Hematopoietic multipotent progenitor cell treated with erythropoietin and hydrocortisone succinate and interleukin-3 and kit ligand, for 8 days (in vitro differentiated cells): ENCODE measurements at places on chromosomes 11 and 22.
A peak's percentile ranks its signal among the peaks of the same experiment; 100 is the strongest.

DNA sequence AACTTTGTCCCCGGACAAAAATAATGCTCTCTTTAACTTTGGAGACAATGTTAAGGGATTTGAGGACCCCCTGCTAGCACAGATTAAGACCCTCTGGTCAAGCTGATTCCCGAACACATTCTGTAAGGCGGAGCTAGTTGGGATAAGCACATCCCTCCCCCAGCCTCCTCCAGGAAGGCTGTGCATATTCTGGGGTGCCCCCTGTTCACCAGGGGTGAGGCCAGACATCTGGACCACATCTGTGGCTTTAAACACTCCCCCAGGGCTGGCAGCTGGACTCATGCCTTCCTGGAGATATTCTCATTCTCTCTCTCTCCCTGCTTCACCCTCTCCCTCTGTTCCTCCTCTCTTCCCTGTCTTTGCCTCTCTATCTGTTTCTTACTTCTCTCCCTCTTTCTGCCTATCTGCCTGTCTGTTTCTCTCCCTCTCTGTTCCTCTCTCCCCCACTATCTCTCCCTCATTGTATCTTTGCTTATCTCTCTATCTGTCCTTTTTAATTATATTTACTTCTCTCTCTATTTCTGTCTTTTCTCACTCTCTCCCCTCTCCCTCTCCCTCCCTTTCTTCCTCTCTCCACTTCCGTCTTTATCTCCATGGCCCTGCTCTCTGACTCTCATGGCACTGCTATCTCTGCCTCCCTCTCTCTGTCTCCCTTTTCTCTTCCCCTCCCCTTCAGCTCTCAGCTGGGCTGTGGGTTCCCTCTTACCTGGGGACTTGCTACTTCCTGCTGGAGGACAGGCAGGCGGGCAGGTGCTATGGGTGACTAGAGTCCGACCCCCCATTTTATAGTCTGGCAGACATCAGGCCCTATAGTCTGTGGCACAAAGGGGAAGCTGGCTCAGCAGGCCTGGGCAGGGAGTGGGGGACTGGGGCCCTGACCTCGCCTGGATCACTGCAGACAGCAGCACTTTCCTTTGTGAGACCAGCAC is at the start of gene CRYBB1:
Gene CRYBB1 (minus strand): TSS at position 757 of the 929 bp plus-strand sequence. CDS start 1,708 bp downstream, outside the sequence.
- DNase-seq = peak; percentile 76

DNA sequence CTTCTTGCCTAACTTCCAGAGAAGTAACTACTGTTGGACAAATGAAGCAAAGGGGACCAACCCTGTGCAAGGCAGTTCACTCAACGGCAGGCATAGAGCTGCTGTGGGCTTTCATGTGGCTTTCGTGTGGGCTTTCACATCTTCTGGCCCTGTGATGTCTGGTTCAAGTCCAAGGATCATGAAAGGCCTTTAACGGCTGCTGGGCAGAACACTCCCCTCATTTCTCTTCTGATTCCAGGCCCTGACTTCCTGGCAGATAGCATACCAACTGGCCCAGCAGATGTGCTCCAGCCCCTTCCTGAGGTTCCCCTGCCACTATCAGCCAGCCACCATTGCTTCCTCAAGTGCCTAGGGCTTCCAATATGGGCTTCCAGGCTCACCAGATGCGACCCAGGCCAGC is 28.7 kb upstream of the CTR9 start:
- DNase-seq = peak; percentile 30

DNA sequence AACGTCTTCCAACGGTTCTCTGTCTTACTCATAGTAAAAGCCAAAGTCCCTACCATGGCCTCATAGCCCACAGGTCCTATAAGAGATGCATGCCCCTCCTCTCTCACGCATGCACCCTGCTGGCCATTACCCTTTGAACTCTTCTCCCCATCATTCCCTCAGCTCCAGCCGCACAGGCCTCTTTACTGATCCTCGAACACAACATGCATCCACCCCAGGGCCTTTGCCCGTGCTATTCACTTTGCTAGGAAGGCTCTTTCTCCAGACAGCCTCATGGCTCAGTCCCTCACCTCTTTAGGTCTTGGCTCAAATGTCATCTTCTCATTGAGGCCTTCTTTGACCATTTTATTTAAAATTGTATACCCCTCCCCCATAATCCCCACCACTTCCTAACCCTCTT is 7.5 kb downstream of the AP1B1 start:
- no peak for DNase-seq

DNA sequence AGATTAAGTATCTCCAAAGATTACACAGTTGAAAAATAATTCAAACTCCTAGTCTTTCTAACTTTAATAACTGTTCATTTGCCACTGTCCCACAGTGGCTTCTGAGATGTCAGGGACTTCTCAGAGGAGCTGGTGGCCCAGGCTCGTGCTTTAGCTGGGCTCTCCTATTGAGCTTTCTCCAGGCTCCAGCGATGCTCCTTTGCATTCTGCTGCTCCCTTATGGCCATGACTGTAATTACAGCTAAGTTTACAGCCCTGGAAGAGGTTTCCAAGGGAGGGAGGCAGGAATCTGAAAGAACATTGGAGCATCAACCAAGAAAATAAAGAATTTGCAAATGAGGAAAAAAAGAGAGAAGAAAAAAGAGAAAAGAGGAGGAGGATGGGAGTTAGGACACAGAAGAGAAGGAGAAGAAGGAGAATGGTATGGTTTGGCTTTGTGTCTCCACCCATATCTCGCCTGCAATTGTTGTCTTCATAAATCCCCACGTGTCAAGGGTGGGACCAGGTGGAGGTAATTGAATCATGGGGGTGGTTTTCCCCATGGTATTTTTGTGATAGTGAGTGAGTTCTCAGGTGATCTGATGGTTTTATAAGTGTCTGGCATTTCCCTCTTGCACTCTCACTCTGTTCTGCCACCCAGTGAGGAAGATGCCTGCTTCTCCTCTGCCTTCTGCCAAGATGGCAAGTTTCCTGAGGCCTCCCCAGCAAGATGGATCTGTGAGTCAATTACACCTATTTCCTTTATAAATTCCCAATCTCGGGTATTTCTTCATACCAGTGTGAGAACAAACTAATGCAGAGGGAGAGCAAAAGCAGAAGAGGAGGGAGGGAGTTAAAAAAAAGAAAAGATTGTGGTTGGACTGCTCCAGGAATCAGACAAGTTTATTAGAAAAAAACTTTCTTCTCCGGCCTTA is 857.0 kb downstream of the KCNA4 start:
- DNase-seq = peak; percentile 22

GRCh38 chr11:17063171-17064002 is 14.1 kb downstream of the RPS13 start:
- peak; percentile 51 for DNase-seq

DNA sequence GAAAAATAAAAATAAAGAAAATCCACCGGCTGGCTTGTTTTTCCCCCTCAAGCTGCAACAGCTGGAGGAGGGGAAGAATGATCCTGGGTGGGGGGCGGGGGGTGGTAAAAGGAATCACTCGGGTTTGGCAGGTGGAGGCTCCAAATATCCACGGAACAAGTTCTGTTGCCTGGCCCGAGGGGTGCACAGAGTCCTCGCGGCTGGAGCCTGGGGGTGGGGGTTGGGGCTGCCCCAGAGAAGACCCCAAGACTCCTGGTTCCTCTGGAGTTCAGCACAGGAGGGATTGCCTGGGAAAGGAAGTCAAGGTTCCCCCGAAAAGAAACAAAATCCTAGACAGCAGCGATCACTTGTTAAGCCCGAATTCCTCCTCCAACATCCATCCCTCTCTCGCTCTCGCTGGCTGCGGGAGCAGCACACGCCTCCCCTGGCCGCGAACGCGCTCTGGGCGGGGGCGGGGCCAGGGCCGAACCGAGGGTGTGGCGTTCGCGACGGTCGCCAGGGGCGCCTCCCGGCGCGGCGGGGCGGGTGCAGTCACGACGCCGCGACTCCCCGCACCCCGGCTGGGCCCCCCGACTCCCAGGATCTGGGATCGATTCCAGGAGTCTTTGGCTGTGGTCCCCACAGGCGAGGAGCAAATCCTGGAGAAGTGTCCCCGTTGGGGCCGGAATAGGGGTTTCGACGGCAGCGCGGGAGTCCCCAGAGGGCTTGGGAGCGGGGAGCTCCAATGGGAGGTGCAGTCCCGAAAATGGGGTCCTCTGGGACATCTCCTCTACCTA is at the start of gene KCNA4:
Gene KCNA4 (minus strand): TSS at position 443 of the 776 bp plus-strand sequence. CDS start 4,352 bp downstream, outside the sequence.
- DNase-seq = no peak

DNA sequence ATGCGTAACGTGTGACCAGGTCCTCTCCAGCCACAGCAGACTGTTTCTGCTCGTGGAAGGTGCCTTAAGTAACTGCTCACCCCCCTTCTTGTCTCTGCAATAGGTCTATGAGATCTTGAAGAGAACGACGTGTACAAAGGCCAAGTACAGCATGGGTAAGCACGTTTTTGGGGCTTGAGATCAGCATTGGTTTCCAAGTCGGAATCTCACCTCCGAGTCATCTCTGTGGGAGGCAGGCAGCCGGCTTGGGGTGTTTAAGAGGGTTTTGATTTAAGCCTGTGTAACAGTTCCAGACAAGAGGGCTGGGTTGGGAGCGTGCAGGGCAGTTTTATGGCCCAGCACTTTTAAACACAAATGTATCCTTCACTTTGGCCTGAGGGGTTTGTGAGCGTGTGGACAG is 30.1 kb downstream of the ANO1 start:
- DNase-seq = no peak
